ENCODE measurements at places on chromosomes 12 and 14. TPM values are rescaled to one million over a fixed set of nuclear protein-coding genes. Genes with fewer than 3 reads are reported as not detected.

- no peak for DNase-seq
Measured at GRCh38 chr12:2082321-2082720, 29.5 kb downstream of the CACNA1C start.

- peak; percentile 49 for DNase-seq
Measured at GRCh38 chr12:10213168-10214135, 775 bp downstream of the GABARAPL1 start.

The BTG1 gene
- 31.7 TPM for total RNA-seq

The YBX3 gene
- total RNA-seq = 630 TPM

- no peak for DNase-seq
Measured at GRCh38 chr12:71578694-71579258, 84.9 kb downstream of the ZFC3H1 start.

DNA sequence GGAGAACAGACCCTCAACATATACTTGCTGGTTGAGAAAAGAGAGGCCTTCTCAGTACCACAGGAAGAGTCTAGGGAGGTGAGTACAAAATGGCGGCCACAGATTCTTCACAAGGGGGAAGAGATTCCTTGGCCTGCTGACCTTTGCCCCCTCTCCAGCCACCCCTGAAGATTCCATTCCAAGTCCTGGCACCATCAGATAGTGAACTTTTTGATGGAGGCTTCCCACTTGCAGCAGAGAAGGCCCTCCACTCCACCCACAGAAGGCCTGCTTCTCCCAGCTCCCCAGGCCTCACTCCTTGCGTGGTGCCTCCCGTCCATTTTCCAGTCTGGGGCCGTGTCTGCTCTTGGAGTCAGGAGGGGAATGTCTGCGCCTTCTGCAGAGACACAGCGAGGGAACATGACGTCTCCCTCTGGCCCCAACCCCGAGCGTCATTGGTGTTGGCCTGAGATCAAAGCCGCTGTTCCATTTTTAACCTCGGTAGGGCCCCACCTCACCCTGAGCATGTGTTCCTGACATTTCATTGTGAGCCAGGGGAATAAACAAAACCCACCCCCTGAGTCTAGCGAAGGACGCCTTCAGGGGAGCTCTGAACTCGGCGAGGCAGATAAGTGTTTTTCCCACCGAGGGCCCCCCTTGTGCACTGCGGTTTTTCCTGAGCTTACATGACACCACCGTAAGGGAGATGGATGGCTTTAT is 268.7 kb upstream of the TBX3 start:
- DNase-seq = no peak

- DNase-seq = no peak
Measured at GRCh38 chr14:89304972-89305703, 111.9 kb downstream of the FOXN3 start.

DNA sequence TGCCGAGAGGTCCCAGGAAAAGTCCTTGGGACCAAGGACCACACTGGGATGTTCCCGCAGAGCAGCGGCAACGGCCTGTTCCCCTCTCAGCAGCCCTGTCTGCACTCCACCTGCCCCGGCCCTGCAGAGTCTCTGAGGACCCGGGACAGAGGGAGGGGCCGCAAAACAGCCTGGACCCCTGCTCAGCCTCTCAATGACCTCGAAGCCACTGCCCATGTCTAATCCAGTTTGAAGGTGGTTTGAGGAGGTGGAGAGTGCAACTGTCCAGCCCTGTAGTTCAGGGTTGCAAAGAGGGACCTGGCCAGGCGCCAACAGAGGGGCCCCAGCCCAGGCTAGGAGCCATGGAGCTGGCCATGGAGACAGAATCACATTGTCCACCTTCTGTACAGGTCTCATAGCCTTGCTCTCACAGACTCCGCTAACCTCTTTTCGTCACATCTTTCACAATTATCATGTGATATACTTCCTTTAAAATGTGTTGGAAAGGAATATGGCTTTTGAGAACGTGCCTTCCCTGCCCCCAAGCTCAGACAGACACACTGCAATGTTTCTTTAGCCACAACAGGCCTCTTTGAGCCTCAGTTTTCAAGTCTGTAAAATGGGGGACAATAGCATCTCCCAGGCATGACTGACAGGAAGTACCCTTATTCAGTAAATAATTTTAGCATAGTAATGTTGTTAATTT is 49.3 kb downstream of the ACTN1 start:
- DNase-seq = no peak

The C14orf119 gene
- total RNA-seq = 18.4 TPM

- DNase-seq = no peak
Measured at GRCh38 chr12:103930787-103931735, 851 bp downstream of the HSP90B1 start.

GRCh38 chr12:48198672-48198971 is 4.5 kb downstream of the OR10AD1 start:
- no peak for DNase-seq

- no peak for DNase-seq
Measured at GRCh38 chr12:38633511-38633910, 271.9 kb downstream of the CPNE8 start.

DNA sequence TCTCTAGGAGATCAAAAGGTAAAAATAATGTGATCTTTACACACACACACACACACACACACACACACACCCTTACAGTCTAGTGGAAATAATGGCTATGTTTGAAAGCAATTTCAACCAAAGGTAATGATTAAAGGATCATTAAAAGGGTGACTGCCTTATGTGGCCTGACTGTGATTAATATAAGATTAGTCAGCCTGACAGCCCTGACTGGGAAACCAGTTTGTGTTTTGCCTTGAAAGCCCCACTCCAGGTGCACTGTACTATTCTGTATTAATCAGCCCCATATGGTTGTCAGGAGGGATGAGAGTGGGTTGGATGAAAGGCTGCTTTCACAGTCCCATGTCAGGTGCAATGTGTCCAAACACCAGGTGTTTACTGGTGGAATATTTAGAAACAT is 10.5 kb downstream of the RASSF9 start:
- no peak for DNase-seq

DNA sequence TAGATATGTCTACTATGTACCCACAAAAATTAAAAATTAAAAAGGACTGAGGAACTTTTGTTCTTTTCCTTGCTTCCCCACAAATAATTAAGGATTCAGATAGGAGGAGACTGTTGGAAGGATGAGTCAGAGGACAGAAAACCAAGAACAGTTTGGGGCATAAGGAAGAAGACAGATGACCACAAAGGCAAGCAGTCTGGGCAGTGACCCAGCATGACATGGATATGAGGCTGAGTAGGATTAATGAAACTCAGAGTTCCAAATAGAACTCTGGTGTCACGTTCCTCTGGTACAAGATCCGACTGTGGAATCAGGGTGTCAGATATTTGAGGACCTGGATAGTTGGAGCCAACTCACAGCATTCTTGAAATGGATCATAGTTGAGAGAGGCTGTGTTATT is 89.3 kb upstream of the SLC38A4 start:
- no peak for DNase-seq

DNA sequence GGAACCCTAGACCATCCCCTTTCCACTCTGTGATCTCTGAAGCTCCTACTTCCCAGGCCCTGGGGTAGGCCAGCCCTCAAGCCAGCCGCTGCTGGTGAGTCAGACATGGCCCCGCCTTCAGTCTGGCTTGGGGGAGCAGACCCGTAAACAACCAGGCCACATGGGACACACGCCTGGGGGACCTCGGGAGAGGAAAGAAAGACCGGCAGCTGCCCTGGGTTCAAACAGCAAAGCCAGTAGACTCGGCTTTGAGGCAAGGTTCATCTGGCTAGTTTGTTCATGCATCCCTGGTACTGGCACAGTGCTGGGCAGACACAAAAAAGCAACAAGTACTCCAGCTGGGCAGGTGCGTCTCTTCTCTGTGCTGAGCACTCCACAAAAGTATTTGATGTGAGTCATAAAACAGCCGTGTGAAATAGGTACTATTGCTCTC is 101.9 kb downstream of the SETD3 start:
- DNase-seq = no peak

DNA sequence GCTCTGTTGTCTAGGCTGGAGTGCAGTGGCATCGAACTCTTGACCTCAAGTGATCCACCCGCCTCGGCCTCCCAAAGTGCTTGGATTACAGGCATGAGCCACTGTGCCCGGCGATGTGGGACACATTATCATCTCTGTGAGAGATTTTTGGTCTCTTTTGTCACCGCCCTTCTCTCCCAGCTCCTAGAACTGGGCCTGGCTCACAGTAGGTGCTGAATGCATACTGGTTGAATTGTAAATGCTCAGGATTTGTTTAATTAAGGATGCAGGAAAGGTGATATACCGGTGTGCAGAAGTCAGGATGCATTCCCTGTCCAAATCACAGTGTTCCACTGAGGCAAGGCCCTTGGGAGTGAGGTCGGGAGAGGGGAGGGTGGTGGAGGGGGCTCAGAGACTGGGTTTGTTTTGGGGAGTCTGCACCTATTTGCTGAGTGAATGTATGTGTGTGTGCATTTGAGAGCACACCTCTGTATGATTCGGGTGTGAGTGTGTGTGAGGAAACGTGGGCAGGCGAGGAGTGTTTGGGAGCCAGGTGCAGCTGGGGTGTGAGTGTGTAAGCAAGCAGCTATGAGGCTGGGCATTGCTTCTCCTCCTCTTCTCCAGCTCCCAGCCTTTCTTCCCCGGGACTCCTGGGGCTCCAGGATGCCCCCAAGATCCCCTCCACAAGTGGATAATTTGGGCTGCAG is 1.0 kb upstream of the KRT18 start:
- DNase-seq = no peak

DNA sequence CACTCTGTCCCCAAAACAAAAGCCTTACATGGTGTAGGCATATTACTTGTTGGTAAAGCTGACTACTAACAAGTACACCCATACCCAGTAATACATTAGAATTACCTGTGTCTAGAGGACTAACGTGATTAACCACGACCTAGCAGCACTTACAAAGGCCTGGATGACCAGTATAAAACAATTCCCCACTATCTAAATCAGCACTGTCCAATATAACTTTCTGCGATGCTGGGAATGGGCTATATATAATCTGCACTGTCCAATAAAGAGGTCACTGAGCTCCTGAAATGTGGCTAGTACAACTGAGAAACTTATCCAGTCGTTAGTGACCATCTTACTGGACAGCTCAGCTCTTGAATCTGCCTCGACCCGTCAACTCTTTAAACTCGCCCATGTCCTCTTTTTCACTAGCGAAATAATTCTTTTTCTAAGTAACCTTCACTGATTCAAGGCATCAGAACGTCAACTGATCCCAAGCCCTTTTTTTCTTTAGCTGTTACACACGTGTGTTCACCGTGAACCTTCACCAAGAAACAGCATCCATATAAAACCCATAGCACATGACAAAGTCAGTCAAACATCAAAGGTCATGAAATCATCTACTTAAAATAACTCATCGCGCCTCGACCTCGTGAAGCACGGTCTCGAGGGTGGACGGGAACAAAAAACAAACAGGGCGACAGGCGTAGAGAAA is 905 bp upstream of the CIPC start:
- DNase-seq = no peak

The C14orf132 gene
- 23.0 TPM for total RNA-seq

DNA sequence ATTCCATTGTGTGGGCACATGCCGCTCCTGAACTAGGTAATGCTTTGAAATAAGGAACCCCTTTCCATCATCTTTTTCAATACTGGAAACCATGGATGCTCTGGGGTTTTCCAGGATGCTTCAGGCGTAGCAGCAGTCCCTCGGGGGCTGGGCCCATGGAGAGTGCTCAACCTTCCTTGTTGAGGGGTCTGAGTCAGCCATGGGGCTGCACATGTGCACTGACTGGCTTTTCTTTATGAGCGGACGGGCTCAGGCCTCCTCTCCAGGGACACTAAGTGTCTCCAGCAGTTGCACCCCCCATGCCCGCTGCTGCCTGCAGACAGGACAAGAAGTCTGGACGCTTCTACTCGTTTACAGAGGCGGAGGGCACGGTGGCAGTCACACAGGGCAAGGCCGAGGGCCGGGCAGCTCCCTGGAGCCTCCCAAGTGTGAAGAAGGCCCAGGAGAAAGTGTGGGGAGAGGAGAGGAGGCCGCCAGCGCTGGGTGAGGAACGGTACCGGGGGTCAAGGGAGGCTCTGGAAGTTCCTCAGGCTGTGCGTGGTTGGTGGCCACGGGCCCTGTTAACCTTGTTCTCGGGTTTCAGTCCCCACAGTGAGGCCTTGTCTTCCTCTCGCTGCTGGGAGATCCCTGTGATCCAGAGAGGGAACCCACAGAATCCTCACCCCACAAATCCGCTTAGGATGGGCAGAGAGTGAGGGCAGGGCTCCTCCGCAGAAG is 51.2 kb downstream of the TEAD4 start:
- no peak for DNase-seq

DNA sequence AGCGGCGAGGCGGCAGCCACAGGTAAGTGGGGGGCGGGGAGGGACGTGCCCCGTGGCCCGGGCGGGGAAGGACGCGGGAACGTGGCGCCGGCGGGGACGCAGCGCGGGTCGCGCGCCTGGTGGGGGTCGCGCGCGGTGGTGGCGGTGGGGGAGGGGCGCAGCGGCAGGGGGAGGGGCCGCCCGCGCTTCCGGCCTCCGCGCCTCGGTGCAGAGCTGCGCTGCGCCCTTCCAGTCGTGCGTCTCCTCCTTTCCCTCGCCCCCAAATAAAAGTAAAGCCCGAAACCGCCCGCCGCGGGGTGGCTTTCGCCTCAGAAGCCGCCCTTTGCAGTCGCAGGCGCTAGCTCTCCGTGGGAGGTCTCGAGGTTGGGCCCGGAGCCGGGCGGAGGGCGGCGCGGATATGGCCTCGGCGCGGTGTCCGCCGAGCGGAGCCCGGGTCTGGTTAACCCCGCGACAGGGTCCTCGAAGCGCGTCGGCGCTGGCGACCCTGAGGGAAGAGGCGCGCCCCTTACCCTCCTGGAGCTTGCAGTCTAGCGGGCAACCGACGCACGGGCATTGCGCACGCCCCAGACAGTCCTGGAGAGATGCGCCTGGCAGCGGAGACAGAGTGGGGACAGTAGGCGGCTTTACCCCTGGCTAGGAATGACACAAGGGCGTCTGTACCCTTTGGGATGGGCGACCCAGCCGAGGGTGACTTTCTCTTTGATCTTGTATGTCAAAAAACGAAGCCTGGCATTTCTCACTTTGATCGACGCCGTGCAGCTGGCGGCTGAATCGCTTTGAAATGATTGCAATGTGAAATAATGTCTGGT is 589 bp downstream of the ATF1 start:
- DNase-seq = no peak

DNA sequence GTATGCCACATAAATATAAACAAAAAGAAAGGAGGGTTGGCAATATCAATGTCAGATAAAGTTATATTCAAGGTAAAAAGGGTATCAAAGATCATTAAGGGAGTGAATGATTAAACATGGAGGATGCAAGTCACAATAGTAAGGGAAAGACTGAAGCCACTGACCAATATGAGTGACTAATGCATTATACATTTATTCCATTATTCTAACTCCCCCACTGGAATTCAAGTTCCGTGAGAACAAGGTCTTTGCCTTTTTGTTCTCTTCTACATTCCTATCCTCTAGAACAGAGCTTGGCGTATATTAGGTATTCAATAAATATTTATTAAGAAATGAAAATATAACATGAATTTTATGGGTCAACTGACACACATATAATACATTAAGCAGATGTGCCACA is 30.7 kb downstream of the MAP4K5 start:
- no peak for DNase-seq

- peak; percentile 78 for DNase-seq
Measured at GRCh38 chr12:14260011-14260993, 105.2 kb upstream of the ATF7IP start.

GRCh38 chr12:105332925-105333324 is 2.4 kb downstream of the C12orf75 start:
- no peak for DNase-seq
